Naive thymus-derived CD8-positive, alpha-beta T cell (primary cell): ENCODE measurements at places on chromosomes 5 and 9. TPM values are rescaled to one million over a fixed set of nuclear protein-coding genes. Genes with fewer than 3 reads are reported as not detected.
A peak's percentile ranks its signal among the peaks of the same experiment; 100 is the strongest.

GRCh38 chr9:37229882-37230482 is 109.6 kb downstream of the ZCCHC7 start:
- H3K4me3 ChIP-seq: no peak overlapping the region
- no peaks in the 10 kb centered on the region for H3K27me3 ChIP-seq
- H3K4me1 ChIP-seq: peaks cover 21% of the 10 kb centered on the region
- no peak overlapping the region for H3K27ac ChIP-seq
- peaks cover 11% of the 10 kb centered on the region for H3K36me3 ChIP-seq

GRCh38 chr5:115487756-115488155 is 56.8 kb downstream of the FEM1C start:
- H3K4me1 ChIP-seq: no peaks in the 10 kb centered on the region
- no peaks in the 10 kb centered on the region for H3K36me3 ChIP-seq
- no peak overlapping the region for H3K4me3 ChIP-seq
- H3K27me3 ChIP-seq: peaks cover 26% of the 10 kb centered on the region

DNA sequence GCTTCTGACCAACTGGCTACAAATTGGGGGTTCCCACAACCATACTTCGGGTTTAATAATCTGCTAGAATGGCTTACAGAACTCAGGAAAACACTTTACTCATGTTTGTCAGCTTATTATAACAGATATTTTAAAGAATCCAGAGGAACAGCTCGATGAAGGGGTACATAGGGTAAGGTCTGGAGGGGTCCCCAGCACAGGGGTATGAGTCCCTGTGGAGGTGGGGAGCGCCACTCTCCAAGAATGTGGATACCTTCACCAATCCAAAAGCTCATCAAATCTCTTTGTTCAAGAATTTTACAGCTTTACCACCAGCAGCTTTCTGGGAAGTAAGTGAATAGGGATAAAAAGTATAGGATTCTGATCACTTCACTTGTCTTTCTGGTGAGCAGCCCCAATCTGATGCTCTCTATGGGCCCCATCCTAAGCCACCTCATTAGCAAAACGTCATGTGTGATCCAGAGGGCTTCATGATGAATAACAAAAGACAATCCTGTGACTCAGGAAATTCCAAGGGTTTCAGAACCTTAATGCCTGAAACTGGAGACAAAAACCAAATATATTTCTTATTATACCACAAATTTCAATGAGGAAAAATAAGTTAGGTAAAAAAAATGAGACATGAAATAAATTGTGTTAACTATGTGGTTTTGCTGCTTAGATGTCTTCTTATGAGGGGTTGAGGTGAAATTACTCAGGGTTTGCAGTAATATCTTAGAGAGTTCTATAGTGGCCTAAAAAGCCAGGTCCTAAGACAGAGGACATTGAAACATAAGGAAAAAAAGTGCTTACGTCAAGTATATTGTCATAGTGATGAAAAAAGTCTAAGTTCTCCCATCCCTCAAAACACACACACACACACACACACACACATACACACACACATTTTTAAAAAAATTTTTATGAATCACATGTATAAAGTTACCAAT is 290.5 kb downstream of the ANXA1 start:
- DNase-seq: no peak
- H3K27me3 ChIP-seq: no peaks in the 10 kb centered on the region

DNA sequence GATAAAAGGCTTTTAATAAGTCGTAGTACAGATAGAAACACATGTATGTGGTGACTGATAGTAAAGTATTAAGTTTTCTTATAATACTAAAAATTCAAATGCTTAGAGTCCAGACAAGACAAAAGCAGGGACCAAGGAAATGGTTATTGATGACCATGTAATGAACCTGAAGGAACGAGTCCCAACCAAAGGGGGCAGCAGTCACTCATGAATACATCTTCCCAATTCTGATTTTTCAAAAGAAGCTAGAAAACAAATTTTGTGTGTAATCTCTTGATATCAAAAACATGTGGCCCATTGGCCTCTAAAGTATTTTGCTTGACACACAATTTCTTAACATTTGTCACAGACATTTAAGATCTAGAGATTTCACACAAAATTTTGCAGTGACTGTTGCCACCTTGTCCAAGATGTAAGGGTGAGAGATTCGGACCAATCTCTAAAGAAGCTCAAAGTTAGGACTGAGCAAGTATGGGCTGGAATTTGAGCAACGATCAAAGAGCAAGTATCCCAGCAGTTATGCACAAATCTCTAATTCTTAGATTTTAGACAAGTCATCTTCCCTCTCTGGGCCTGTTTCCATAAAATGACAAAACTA is 66.8 kb downstream of the ARL15 start:
- H3K36me3 ChIP-seq: no peaks in the 10 kb centered on the region
- H3K4me1 ChIP-seq: peaks cover 8% of the 10 kb centered on the region
- DNase-seq: no peak
- no peak overlapping the region for H3K27ac ChIP-seq
- H3K4me3 ChIP-seq: no peak overlapping the region

- no peaks in the 10 kb centered on the region for H3K27me3 ChIP-seq
- H3K4me3 ChIP-seq: no peak overlapping the region
- H3K36me3 ChIP-seq: no peaks in the 10 kb centered on the region
Observed at GRCh38 chr5:179986328-179986727, 78.6 kb upstream of the TBC1D9B start.

GRCh38 chr9:129252937-129253802 is 75.1 kb upstream of the IER5L start:
- H3K27ac ChIP-seq: no peak overlapping the region

DNA sequence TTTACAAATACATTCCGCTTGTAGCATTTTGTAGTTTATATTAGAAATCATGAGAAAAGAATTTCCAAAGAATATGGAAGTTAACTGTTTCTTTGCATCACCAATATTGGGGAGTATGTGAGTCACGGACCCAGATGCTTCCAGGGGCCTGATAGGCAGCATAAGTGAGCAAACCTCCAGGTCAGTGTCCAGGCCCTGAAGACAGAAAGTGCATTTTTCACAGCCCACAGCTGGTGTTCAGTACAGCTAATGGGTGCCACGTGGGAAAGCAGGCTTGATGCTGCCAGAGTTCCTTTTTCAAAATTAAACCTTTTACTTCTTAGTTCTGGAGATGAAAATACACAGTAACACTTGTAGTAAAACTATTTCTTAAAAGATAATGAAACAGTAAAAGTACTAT is 454.4 kb upstream of the ACTBL2 start:
- H3K27me3 ChIP-seq: peaks cover 12% of the 10 kb centered on the region
- H3K4me3 ChIP-seq: no peak overlapping the region
- H3K36me3 ChIP-seq: no peaks in the 10 kb centered on the region
- H3K4me1 ChIP-seq: no peaks in the 10 kb centered on the region

GRCh38 chr9:120925535-120926396 is 830 bp downstream of the TRAF1 start:
- H3K4me1 ChIP-seq: peaks cover 41% of the 10 kb centered on the region
- H3K4me3 ChIP-seq: peak overlapping the region; percentile 92
- H3K27me3 ChIP-seq: no peaks in the 10 kb centered on the region
- peak overlapping the region; percentile 99 for H3K27ac ChIP-seq
- DNase-seq: no peak
- no peaks in the 10 kb centered on the region for H3K36me3 ChIP-seq

DNA sequence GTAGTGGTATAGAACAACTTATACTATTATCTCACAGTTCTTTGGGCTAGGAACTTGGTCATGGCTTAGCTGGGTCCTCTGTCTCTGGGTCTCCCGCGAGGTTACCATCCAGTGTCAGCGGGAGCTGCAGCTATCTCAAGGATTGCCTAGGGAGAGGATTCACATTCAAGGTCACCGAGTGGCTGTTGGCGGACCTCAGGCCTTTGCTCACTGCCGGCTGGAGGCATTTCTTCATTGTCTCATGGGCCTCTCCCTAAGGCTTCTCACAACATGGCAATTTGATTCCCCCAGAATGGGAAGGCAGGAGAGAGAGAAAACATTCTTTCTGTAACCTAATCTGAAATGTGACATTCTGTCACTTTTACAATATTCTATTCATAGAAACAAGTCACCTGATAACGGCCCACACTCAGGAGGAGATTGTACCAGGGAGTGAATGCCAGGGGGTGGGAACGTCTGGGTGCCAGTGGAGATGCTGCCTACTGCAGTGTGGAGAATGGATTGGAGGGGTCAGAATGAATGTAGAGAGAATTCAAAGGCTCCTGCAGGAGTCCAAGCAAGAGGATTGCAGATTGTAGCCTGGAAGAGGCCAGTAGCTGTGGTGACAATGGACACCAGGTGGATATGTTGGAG is 29.5 kb upstream of the ANKRD18A start:
- no peak overlapping the region for H3K27ac ChIP-seq
- no peaks in the 10 kb centered on the region for H3K36me3 ChIP-seq
- no peaks in the 10 kb centered on the region for H3K4me1 ChIP-seq
- H3K27me3 ChIP-seq: peaks cover 8% of the 10 kb centered on the region
- H3K4me3 ChIP-seq: no peak overlapping the region

DNA sequence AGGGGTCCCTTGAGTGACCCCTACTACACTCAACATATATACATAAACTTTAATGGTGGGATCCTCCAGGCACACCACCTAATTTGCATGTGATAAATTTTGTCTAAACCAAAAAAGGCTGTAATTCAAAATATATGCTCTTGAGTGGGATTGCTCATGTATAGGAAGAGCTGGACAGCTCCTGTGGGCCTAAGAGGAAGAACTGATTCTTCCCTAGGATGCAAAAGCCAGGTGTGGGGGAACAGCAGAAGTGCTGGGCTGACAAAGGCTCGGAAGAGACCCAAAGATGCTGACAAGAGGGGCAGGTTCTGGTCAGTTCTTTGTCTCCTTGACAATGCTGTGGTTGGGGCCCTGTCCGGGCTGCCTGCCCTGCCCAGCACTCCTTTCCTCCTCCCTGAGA is 43.9 kb downstream of the PCDH1 start:
- H3K27me3 ChIP-seq: peaks cover 3% of the 10 kb centered on the region
- H3K27ac ChIP-seq: no peak overlapping the region
- no peak overlapping the region for H3K4me3 ChIP-seq
- no peak for DNase-seq
- H3K4me1 ChIP-seq: peaks cover 21% of the 10 kb centered on the region

DNA sequence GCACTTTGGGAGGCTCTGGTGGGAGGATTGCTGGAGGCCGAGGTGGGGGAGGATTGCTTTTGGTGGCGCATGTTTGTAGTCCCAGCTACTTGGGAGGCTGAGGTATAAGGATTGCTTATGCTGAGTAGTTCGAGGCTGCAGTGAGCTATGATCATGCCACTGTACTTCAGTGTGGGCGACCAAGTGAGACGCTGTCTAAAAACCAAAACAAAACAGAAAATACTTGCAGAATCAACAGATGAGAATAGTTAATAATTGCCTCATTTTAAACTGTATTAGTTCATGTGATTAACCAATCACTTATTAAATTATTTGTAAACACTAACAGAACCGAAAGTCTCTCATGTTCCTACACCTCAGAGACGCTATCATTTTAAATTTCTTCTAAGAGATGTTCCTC is 118.1 kb downstream of the CCDC171 start:
- no peak overlapping the region for H3K4me3 ChIP-seq
- H3K36me3 ChIP-seq: peaks cover 20% of the 10 kb centered on the region
- no peak for DNase-seq

DNA sequence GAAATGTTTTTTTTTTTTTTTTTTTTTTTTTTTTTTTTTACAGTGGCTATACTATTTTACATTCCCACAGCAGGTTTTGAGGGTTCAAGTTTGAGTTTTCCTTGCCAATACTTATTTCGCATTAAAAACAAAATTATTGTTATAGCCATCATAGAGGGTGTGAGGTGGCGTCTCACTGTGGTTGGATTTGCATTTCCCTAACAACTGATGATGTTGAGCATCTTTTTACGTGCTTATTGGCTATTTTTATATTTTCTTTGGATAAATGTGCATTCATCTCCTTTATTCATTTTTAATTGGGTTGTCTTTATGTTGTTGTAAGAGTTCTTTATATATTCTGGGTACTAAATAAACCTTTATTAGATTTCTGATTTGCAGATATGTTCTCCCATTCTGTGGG is 18.9 kb upstream of the UBLCP1 start:
- H3K27ac ChIP-seq: no peak overlapping the region
- H3K36me3 ChIP-seq: no peaks in the 10 kb centered on the region
- H3K4me3 ChIP-seq: no peak overlapping the region
- peaks cover 7% of the 10 kb centered on the region for H3K27me3 ChIP-seq

- H3K4me3 ChIP-seq: no peak overlapping the region
- no peak for DNase-seq
- H3K36me3 ChIP-seq: peaks cover 92% of the 10 kb centered on the region
- H3K27ac ChIP-seq: no peak overlapping the region
- H3K4me1 ChIP-seq: no peaks in the 10 kb centered on the region
Observed at GRCh38 chr5:81212211-81212751, 20.8 kb upstream of the CKMT2 start.

- H3K4me3 ChIP-seq: no peak overlapping the region
- no peak for DNase-seq
- H3K27me3 ChIP-seq: peaks cover 3% of the 10 kb centered on the region
- H3K4me1 ChIP-seq: peaks cover 1% of the 10 kb centered on the region
- H3K36me3 ChIP-seq: no peaks in the 10 kb centered on the region
Observed at GRCh38 chr9:98430535-98431292, 175.3 kb upstream of the TBC1D2 start.

DNA sequence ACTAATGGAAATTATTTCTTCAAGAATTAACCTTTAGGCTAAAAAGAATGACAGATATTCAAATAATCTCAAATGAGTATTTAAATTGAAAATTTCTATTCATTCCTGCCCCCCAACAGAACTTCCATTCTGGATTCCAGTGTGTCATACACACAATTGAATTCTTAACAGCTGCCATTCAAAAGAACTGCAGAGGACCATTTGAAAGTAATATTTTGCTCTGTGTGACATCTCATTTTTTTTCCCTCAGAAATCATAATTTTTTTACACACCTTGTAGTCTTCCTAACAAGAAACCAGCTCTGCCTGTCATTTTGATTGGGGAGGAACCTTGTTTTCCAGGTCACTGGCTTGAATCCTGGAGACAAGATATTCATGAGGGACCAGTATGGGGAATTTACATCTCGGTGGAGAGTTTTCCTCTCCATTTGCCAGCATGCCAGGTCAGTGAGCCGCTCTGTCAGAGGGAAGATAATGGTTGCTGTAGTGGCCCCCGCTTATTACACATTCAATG is 358.7 kb upstream of the ITGA1 start:
- H3K36me3 ChIP-seq: no peaks in the 10 kb centered on the region
- H3K27me3 ChIP-seq: no peaks in the 10 kb centered on the region
- no peaks in the 10 kb centered on the region for H3K4me1 ChIP-seq
- no peak overlapping the region for H3K27ac ChIP-seq

GRCh38 chr5:54703133-54703532 is 185.6 kb downstream of the SNX18 start:
- H3K4me3 ChIP-seq: no peak overlapping the region
- no peaks in the 10 kb centered on the region for H3K27me3 ChIP-seq

GRCh38 chr9:82106536-82106935 is 118.0 kb downstream of the SPATA31D1 start:
- H3K27me3 ChIP-seq: no peaks in the 10 kb centered on the region
- peaks cover under 1% of the 10 kb centered on the region for H3K36me3 ChIP-seq
- H3K27ac ChIP-seq: no peak overlapping the region
- DNase-seq: no peak
- H3K4me1 ChIP-seq: no peaks in the 10 kb centered on the region

- no peaks in the 10 kb centered on the region for H3K4me1 ChIP-seq
- peaks cover 4% of the 10 kb centered on the region for H3K27me3 ChIP-seq
- no peak overlapping the region for H3K27ac ChIP-seq
- H3K36me3 ChIP-seq: no peaks in the 10 kb centered on the region
- no peak overlapping the region for H3K4me3 ChIP-seq
Observed at GRCh38 chr5:180382926-180383325, 29.8 kb upstream of the GFPT2 start.

KIF4B gene
- not detected for total RNA-seq

FGF1 gene
- total RNA-seq: not detected

DMRT3 gene
- not detected for total RNA-seq

ADGRD2 gene
- not detected for total RNA-seq

ACSL6 gene
- 40.0 TPM for total RNA-seq

AQP7 gene
- total RNA-seq: not detected

IFNB1 gene
- total RNA-seq: not detected

PPP2R2B gene
- total RNA-seq: 1.8 TPM

PCDHGA8 gene
- 0.22 TPM for total RNA-seq

TRIP13 gene
- 0.60 TPM for total RNA-seq

C9orf40 gene
- 5.0 TPM for total RNA-seq

CBY3 gene
- not detected for total RNA-seq

GPR150 gene
- 0.91 TPM for total RNA-seq

HMGXB3 gene
- 33.8 TPM for total RNA-seq
